AG09319 (cell line): ENCODE measurements at places on chromosomes 12 and 14.

GRCh38 chr14:30573966-30574365, 15.0 kb downstream of the G2E3 start:
- no peak for DNase-seq

DNA sequence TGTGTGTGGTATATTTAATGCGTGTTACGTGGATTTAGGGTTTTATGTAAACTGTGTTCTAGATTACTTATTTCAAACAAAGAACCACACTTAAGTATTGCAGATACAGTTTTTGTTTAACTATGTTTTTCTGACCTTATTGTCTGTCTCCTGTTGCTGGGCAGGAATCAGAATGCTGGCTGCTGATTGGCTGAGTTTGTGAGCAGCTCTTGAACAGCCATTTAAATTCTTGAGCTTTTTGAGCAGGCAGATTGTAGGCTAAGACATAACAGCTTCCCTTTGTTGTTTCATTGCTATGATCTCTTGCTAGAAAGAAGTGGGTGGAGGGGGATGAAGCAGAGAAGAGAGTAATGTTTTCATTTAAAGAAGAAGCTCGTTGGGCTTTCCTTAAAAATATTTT, 52.2 kb downstream of the ATF7IP start:
- peak; percentile 66 for DNase-seq

GRCh38 chr14:68178282-68178681, 358.7 kb downstream of the RAD51B start:
- no peak for DNase-seq

- DNase-seq, result no peak
Observed at GRCh38 chr12:57616383-57617101, 5.3 kb downstream of the ARHGEF25 start.

DNA sequence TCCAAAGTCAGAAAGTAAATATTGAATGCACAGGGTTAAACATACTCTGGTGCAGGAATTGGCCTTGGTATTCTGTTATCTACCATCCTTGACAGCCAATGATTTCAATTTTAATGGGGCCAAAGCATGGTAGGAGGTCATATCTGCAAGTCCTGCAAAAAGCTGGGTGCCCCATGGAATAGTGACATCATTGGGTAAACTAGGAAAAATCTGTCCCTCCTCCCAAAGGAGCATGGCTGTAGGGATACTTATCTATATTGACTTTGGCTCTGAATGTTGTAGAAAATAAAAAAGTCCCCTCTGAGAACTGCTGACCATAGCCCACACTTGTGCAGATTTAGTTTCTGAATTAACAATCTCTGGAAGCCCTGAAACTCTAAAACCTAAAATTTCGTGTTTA, 403.2 kb upstream of the SEL1L start:
- no peak for DNase-seq

DNA sequence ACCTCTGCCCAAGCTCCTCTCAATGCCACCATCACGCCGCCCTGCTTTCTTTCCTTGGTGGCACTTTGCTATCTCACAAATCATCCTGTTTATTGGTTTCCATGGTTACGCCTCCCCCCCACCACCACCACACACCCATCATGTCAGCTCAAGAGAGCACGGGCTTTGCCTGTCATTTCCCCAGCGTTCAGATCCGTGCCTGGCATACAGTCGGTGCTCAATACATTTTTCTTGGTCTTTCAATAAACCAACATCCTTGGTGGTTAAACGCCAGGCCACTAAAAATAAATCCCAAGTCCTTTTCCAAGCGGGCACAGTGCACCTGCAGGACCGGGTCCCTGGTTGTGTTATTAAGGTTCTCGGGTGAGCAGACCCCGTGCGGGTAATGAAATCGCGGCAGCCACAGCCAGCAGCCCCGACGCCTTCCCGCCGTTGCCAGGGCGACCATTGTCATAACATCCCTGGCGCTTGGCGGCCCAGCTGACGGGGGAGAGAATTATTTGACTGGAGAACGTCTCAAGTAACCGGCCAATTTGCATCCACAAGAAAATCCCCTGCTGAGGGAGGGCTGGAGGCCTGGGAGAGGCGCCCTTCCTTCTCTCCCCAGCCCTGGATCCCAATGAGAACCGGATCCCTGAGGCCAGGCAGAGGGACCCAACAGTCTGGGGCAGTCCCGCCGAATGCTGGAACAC, 92.9 kb downstream of the KSR2 start:
- DNase-seq, result no peak
